ENCODE measurements at places on chromosomes 11 and 22.

GRCh38 chr22:20013382-20013871 lies 3.2 kb downstream of the ARVCF start:
- DNase-seq: no peak

- DNase-seq: no peak
These were observed 137.3 kb downstream of the WNT11 start for GRCh38 chr11:76069001-76069400.

DNA sequence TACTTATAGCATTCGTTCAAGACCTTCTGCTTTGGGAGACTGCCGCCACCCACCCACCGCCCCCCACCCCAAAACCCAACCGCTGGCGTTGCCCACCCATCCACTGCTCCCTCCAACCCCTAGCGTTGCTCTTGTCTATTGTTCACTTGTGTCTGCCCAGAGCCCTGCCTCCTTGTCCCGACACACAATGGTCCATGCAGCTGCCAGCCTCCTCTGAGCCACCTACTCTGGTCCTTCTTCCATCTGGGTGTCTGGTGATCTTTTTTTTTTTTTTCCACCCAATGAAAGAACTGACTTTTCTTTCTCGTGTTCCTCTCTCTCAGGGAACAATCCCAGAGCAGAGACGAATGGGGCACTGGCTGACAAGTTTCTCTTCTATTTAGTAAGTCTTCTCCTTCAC lies 256.0 kb upstream of the SESN3 start:
- DNase-seq: no peak

DNA sequence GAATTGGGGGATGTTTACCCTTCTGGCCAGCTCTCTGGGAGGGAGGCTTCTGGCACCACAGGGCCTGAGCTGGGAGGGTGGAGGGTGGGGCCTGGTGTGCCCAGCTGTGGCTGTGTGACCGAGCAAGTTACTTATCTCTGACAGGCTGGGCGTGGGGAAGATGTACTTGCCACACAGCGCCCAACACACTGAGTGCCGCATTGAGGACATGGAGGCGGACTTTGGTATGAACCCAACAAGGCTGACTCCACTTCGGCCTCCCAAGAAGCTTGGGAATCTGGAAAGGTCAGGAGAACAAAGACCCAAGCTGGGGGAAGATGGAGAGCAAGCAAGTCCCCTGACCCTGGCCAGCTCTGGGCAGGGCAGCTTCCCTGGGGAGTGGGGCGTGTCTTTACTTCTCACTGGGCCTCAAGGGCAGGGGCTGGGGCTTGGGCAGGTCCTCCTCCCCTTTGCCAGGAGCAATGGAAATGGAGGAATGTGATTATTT lies 2.4 kb upstream of the MGAT3 start:
- DNase-seq: no peak

DNA sequence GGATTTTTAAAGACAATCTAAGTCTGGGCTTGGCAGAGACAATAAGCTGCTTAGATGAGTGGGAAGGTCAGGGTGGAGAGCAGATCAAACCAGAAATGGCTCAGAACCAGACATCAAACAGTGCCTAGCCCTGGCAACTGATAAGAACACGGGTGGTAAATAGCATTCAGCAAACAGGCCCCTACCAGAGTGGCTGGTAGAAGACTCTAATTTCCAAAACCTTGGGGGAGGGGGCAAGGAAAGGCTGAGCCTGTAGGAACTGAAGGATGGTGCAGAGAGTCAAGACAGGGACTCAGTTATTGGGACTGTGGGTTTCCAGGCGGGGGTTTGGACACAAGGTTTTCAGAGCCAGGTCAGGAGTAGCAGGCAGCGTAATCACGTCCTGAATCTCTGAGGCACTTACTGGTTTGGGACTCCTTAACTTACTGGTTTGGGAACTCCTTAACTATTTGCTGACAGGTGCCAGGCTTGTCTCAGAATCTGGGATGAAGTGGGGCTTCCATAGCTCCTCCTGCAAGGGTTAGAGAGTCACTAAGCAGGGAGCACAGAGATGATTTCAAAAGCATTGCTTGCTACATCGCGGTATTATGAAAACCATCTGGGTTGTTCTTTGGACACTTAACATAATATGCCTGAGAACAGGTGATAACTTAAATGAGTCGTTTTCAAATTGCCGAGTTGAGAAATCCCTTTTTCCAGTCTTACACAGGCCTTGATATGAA lies 5.7 kb upstream of the ABTB2 start:
- no peak for DNase-seq

DNA sequence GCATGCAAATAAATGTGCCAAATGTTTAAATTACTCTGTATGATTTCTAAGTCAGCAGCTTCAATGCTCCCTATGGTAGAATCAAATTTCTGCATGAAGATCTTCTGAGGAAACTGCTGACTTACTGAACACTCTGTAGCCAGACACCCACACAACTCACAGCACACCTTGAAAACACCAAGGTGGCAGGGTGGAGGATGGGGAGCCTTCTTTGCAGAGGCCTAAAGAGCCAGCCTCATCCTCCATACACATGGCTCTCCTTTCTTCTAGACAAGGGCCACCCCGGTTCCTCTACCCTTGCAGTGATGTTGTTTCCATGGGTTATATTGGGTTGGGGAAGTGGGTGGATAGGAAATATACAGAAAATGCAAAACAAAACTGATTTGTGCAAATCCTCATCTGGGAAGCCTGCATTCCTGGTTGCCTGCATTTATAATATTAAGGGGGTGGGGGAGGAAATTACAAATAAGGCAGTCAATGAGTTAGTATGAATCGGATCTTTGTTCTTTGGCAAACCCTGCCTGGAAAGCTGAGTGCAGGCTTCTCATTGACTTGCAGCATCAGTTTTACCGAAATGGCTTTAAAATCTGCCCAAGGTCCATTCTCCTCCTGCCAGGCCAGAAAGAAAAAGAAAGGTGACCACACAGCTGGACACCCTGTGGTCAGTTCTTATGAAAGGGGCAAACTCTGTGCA lies 15.8 kb upstream of the ETS1 start:
- DNase-seq: no peak

DNA sequence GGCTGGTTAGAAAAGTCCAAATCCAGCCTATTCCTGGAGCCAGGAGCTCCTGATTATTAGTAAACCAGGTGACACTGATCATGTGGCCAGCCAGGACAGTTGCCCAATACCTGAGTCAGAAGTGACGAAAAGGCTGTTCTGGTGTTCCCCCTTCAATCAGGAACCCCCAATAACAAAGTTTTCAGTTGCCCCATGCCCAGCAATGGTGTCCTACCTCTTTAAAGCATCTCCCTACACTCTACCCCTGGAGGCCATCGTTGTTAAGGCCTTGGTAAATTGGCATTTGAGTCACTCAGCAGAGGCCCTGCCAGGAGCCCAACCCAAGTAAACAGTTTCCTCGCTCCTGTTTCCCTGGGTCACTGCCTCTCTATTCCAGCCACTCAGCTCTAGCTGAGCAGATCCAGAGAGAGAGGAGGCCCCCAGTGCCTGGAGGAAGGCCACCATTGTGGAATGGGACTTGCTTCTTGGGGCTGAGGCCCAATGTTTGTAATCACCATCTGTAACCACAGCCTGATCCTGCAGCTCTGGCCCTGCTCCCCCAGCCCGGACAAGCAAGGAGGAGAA lies 25.0 kb downstream of the ARHGAP1 start:
- DNase-seq: no peak

DNA sequence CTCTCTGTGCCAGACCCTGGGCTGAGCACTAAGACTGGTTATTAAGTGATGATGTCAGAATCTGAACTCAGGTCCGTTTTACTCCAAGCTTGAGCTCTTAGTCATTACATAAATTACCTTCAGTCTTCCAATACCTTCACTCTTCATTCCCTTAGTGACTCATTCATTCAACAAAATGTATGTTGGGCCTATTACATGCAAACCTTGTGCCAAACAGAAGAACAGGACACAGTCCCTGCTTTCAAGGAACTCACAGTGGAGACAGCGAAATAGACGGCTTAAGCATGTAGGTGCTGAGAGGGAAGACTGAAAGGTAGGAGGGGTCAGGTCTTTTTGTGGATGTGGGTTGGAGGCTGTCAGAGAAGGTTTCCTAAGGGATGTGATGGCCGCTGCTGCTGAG lies 3.3 kb downstream of the KCTD14 start:
- DNase-seq: no peak

DNA sequence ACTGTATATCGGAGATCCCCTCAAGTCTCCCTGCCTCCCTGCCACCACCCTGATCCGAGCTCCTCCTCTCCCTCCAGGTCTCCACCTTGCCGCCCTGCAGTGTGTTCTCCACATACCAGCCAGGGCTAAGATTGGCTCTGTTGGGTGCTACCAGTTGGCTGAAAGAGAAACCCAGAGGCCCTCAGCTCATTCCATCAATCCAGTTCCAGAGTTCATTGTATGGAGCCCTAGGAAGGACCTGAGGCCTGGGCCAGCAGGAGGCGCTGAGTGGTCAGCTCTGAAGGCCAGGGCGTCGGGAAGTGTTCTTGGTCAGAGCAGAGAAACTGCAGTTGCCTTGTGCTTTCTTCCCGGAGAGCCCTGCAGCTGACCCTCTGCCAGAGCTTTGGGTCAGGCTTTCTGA lies 2.2 kb upstream of the TOP3B start:
- DNase-seq: no peak

GRCh38 chr11:63536669-63537292 lies at the start of gene PLAAT4:
Gene PLAAT4, plus strand, starts transcription at chr11:63536808. Its CDS starts 61 bp downstream, at chr11:63536869.
- DNase-seq: no peak

DNA sequence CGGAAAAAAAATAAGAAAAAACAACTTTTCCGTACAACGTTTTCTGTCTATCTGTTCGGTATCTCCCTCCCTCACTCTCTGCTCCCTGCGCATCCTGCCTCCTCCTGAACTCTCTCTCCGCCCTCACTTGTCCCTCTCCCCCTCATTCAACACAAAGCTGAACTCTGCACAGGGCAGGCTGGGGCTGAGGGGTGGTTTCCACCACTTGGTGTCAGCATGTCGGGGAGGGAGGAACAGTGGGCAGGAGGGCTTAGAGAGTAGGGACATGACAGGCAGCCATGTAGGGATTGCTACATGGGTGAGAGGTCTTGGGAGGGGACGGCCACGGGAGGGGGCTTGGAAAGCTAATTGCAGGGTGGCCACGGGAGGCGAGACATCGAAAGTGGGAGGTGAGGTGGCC lies 17.6 kb downstream of the SLC22A12 start:
- no peak for DNase-seq

DNA sequence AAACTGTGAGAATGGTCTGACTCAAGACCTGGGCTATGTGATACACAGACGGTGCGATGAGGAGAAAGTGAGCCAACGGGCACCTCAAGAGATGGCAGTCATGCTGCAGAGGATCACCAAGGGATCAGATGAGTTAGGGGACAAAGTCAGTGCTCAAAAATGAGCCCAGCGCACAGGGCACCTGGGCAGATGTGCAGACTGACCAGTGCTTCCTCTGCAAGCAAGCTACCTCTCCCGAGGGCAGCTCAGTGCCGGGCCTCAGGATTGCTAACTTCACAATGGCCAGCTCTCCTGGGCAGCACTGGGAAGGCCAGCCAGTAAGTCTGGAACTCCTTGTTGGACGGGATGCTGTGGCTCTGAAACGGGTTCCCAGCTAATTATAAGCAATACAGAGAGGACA lies 15.3 kb downstream of the HDHD5 start:
- DNase-seq: no peak

- no peak for DNase-seq
These were observed 815 bp upstream of the MS4A6A start for GRCh38 chr11:60183591-60184205.

GRCh38 chr11:133360860-133361688 lies 171.2 kb downstream of the OPCML start:
- DNase-seq: no peak

GRCh38 chr11:122097419-122098001 lies 18.5 kb downstream of the BLID start:
- DNase-seq: no peak

- DNase-seq: no peak
These were observed 53.1 kb upstream of the SEPTIN5 start for GRCh38 chr22:19661156-19661555.

- DNase-seq: no peak
These were observed 45.8 kb upstream of the FIBIN start for GRCh38 chr11:26947904-26948639.

All from thoracic aorta (tissue), 2 donors.